NCI-H1694 (cell line): ENCODE measurements at places on chromosomes 4 and X.

GRCh38 chrX:107561468-107562215 is 66.7 kb upstream of the PRPS1 start:
- no peak for DNase-seq

DNA sequence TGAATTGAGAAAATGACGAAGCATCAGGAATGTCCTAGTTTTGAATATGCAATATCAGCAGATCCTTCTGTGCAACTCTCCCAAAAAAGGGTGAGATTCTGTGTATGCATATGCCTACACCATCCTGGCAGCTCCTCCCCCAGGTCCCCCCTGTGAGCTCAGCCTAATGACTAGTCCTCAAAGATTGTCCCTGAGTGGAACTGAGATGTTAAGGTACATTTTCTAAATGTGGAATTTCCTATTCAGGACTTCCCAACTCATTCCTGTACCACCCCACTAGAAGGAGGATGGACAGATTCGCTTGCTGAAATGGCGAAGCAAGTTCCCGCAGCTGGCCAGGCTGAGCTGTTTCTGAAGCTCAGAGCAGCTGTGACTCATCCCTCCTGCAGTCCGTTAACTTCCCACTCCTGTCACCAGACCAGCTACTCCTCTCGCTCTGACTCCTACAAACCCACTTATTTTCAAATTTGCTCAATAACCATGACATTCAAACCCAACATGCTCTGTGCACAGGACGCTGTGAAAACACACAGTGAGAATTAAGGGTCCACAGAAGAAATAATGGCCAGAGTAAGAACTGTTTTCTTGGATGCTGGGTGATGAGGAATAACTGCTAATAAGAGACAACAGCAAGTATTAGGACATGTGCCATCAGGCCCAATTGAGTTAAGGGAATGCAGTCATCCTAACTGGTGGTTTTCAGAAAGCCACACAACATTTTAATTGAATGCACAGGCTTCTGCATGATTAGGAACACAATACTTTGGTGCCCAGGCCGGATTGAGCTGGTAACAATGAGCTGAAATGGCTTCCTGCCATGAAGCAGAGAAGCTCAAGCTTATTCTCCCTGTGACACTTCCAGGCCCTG is 40.0 kb upstream of the IRF2 start:
- no peak for DNase-seq

GRCh38 chr4:176002007-176002613 is 63.5 kb upstream of the WDR17 start:
- no peak for DNase-seq

GRCh38 chrX:12891915-12892506 is 14.4 kb upstream of the TLR8 start:
- DNase-seq = no peak

DNA sequence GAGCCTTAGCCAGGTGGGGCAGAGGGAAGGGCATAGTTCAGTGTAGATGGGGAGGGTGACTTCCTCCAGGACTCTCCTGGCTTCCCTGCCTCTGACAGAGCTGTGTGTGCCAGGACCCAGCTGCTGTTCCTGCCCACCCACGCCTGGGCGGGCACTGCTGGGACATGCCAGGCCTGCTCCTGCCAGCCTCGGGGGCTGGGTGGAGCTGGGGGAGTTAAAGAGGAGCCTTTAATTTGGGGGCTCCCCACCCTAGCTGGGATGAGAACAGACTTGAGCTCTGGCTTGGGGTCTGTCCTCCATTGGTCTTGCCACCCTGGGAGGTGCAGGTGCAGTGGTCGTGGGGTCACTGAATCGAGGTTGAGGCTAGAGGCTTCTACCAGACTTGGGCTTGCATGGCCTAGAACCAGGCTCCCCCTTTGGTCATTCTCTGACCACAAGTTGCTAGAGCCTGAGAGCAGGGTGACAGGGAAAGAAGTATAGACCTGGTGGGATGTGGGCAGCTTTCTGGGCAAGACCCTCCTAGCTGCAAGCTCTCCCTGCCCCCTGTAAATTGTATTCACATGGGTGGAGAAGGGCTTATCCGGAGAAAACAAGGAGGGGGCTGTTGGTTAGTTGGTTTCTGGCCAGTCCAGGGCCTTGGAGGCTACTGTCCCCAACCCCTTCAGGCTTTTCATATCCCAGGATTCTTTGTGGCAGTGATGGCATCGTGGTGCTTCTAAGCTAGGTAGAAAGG is 5.7 kb downstream of the EFNB1 start:
- no peak for DNase-seq

DNA sequence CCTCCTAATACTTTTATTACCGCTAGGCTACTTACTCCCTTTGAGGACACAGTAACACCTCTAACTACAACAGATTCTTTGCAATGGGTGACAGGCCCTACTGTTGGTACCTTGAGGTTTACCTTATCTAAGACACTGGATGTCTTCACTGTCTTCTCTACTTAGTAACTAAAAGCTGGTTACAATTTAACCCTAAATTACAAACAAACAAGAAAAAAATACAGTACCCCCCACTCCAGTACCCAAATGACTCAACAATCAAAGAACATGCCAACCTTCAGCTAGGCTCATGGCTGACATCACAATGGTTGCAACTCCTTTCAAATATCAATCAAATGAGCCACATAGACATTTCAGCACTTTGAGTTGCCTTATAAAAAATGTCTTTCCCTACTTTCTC is 198.0 kb downstream of the GUCY2F start:
- no peak for DNase-seq

DNA sequence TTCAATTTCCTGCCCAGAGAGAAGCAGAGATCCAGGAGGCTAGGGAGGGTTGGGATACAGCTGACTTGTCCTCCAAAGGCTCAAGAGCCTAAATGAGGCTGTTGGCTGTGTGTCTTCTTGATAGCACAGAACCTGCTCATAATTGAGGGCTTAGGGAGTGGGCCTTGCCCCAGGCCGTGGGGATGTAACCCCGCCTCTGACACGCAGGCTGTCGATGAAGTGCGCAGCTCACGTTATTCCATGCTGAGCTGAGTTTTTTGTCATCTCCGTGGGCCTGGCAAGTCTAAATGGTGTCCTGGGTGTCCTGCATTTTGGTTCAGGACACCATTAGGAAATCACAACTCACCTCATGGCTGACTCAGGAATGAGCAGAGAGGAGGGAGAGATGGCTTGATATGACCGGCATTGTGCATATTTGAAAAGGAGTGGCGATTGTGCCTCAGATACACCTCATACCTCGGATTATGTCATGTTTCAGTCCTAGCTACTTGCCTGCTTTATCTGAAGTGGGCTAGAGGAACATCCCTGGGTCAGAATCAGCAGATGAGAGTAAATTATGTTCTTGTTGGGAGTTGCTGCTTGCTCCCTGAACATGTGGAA is 43.7 kb downstream of the FHDC1 start:
- no peak for DNase-seq

- no peak for DNase-seq
These were observed 182.7 kb upstream of the HHIP start for GRCh38 chr4:144463236-144463635.
